ENCODE measurements at places on chromosomes 7 and 10. TPM values are rescaled to one million over a fixed set of nuclear protein-coding genes. Genes with fewer than 3 reads are reported as not detected.

- H3K27ac ChIP-seq, result peak overlapping the region; percentile 88
- H3K4me1 ChIP-seq, result peaks cover 34% of the 10 kb centered on the region
- H3K4me3 ChIP-seq, result no peak overlapping the region
- H3K36me3 ChIP-seq, result peaks cover 3% of the 10 kb centered on the region
- H3K27me3 ChIP-seq, result no peaks in the 10 kb centered on the region
Measured at GRCh38 chr10:122140461-122140902, 130.6 kb upstream of the BTBD16 start.

Gene SAP25
- total RNA-seq, result 0.60 TPM

Gene PSD
- 0.08 TPM for total RNA-seq

GRCh38 chr7:135682191-135682590, 19.9 kb downstream of the STMP1 start:
- H3K4me1 ChIP-seq, result peaks cover 24% of the 10 kb centered on the region
- no peak overlapping the region for H3K27ac ChIP-seq
- H3K4me3 ChIP-seq, result no peak overlapping the region
- DNase-seq, result no peak
- H3K36me3 ChIP-seq, result peaks cover 40% of the 10 kb centered on the region

GRCh38 chr10:62814756-62815380, 1.3 kb downstream of the EGR2 start:
- DNase-seq, result no peak
- H3K4me1 ChIP-seq, result peaks cover 32% of the 10 kb centered on the region
- H3K27ac ChIP-seq, result no peak overlapping the region

- no peak for DNase-seq
- no peak overlapping the region for H3K4me3 ChIP-seq
- no peaks in the 10 kb centered on the region for H3K36me3 ChIP-seq
Measured at GRCh38 chr10:128158021-128158795, 32.0 kb upstream of the MKI67 start.

- H3K27me3 ChIP-seq, result peaks cover 5% of the 10 kb centered on the region
- peak; percentile 35 for DNase-seq
- H3K4me3 ChIP-seq, result no peak overlapping the region
- no peaks in the 10 kb centered on the region for H3K36me3 ChIP-seq
Measured at GRCh38 chr7:128201067-128201689, 39.9 kb upstream of the LEP start.

Gene SEMA3C
- 28.6 TPM for total RNA-seq

- peaks cover 25% of the 10 kb centered on the region for H3K4me1 ChIP-seq
- H3K27me3 ChIP-seq, result no peaks in the 10 kb centered on the region
- H3K36me3 ChIP-seq, result peaks cover 59% of the 10 kb centered on the region
- DNase-seq, result no peak
- no peak overlapping the region for H3K4me3 ChIP-seq
Measured at GRCh38 chr10:109887243-109887642, 36.1 kb downstream of the XPNPEP1 start.

Gene GSTO1
- total RNA-seq, result 247 TPM

All from SJSA1 (cell line).